Naive thymus-derived CD4-positive, alpha-beta T cell (primary cell): ENCODE measurements at places on chromosomes 11 and 22. TPM values are rescaled to one million over a fixed set of nuclear protein-coding genes. Genes with fewer than 3 reads are reported as not detected.

DNA sequence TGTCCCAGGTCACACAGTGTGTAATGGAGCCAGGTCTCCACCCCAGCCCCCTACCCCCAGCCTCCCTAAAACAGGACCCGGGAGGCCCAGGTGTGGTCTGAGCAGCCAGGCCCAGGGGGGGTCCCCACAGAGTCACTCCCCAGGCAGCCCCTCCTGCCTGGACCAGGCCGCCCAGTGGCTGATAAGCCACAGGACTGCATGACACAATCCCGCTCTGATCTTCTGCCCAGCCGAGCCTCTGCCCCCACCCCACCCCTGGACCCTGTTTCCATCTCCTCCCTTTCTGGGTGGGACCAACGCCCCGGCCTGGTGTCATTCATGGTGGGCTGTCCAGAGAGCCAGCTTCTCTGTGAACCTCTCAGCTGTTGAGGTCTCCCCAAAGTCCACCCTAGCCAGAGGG lies 7.8 kb upstream of the LIF start:
- DNase-seq = no peak

The SAA1 gene
- not detected for total RNA-seq

The GAL3ST3 gene
- not detected in 2 replicates for total RNA-seq

DNA sequence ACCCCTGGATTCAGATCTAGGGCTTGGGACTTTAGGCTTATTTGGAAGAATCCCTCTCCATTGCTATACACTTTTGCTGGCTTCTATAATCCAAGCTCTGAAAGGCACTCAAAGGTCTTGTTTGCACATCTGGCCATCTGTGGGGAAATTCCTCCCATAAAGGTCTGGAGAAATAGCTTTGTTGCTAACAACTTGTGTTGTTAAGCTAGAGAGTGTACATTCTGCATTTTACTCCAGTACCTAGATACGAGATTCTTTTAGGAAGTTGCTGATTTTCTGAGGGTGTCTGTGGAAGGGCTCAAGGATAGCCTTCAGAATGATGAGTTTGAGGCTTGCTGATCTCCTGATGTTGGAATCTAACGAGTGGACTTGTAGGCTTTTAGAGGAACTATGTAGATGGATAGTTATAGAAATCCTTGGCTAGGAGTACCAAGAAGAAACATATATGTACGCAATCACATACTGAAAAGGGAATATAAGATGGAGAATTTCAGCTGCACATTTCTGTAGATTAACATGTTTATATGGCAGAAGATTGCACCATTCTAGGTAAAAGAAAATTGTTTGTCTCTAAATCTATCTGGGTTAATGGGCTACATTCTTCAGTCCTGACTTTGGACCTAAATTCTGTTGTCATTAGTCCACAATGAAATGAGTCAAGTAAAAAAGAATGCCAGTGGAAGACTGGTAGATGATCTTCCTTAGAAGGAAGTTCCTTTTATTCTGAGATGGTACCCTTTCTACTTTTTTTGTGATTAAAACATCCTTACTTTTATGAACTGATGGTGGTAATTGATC lies 51.0 kb downstream of the UBASH3B start:
- no peak for DNase-seq

DNA sequence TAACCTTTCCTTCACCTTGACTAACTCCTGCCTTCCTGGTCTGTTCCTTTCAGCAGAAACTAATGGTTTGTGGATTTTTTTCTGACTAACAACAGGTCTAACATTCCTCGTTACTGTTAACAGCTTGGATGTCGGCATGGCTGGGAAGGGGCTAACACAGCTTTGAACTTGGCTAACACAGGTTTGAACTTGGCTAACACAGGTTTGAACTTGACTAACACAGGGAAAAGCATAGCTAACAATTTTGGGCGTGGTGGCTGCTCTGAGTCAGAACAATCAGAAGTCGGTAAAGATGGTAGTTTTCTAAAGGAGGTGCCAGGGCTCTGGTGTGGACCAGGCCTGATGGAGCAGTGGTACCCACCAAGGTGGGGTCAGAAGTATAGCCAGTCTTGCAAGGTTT lies 16.1 kb downstream of the MIAT start:
- no peak for DNase-seq

GRCh38 chr11:29051935-29052334 lies 943.7 kb downstream of the METTL15 start:
- no peak for DNase-seq

The PKP3 gene
- total RNA-seq = not detected

- no peak for DNase-seq
Measured at GRCh38 chr11:111000400-111001080, 245.0 kb upstream of the POU2AF2 start.

DNA sequence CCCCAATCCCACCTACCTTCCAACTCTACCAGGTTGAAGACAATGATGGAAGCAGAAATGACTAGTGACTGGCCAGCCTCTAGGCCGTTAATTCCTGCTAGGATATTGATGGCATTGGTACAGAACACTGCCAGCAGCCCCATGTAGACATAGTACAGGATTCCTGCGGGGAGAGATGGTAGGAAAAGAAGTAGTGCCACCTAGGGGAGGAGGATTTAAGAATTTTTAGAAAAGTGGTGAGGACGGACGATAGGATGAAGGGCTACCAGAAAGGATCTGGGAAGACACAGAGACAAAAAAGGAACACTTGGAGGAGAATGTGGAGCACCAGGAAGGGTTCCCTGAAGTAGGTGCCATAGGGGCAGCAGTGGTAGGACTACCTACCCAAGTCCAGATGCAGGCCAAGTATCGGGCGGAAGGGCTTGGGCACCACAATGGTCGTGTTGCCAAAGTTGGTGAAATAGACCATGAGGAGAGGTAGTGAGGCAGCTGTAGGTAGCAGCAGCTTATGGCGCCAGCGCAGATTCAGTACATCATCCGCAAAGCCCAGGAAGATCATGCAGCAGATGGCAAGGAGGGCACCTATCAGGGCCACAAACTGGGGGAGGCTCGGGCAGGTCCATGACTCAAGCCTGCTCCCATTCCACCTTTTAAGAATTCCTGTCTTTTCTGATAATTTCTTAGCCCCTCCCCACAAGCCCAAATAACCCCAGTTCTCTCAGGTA lies 1.2 kb downstream of the DPAGT1 start:
- no peak for DNase-seq

DNA sequence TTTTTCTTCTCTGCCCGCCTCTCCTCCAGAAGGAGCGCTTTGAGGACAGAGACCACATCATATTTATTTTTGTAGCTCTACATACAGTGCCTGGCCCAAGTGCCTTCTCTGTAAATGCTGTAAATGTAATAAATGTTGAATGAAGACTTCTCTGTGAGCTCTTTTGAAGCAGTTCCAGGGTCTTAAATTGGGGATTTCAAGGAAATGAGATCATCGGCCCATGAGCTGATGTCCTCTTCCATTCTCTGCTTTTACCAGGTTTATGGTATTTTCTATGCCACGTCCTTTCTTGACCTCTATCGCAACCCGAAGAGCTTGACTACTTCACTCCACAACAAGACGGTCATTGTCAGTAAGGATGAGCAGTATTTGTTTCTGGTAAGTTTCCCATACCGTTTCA lies 165.7 kb upstream of the SORL1-AS1 start:
- no peak for DNase-seq

The MS4A4E gene
- total RNA-seq = not detected

The FXYD2 gene
- total RNA-seq = 4.4 TPM

The HEPN1 gene
- not detected for total RNA-seq

The A4GALT gene
- not detected for total RNA-seq

- DNase-seq = no peak
Measured at GRCh38 chr11:47483457-47483856, 34.5 kb upstream of the RAPSN start.

DNA sequence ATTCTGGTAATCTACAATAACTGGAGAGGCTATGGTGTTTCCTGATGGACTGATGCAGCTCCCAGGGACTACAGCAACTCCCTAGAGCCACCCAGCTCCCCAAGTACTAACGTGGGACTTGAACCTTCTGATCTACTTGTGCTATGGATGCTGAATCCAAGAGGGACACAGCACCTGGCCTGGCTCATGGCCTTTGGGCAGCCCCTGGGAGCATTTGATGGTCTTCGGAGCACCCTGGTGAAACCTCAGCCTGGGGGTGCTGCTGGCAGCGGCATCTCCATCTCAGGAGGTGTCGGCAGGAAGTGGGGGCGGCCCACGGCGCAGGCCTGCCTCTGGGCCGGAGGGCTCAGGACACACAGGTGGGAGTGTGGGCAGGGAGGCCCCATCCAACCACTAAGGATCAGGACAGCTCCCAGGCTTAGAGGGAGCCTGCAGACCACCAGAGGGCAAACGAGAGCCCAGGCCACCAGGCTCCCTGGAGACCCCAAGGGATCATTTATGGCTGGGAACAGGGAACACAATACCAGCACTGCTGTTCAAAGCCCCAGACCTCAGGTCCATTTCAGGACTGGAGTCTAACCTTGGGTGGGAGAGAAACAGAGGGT lies 8.7 kb downstream of the EHD1 start:
- no peak for DNase-seq

- no peak for DNase-seq
Measured at GRCh38 chr11:8834379-8834778, 76.6 kb upstream of the AKIP1 start.

- no peak for DNase-seq
Measured at GRCh38 chr11:88282747-88283515, 54.6 kb downstream of the CTSC start.

The GDPD4 gene
- not detected for total RNA-seq

- DNase-seq = no peak
Measured at GRCh38 chr22:22042009-22042408, 59.4 kb upstream of the TOP3B start.
